Cardiac fibroblast (primary cell): ENCODE measurements at places on chromosomes 3 and 15.

DNA sequence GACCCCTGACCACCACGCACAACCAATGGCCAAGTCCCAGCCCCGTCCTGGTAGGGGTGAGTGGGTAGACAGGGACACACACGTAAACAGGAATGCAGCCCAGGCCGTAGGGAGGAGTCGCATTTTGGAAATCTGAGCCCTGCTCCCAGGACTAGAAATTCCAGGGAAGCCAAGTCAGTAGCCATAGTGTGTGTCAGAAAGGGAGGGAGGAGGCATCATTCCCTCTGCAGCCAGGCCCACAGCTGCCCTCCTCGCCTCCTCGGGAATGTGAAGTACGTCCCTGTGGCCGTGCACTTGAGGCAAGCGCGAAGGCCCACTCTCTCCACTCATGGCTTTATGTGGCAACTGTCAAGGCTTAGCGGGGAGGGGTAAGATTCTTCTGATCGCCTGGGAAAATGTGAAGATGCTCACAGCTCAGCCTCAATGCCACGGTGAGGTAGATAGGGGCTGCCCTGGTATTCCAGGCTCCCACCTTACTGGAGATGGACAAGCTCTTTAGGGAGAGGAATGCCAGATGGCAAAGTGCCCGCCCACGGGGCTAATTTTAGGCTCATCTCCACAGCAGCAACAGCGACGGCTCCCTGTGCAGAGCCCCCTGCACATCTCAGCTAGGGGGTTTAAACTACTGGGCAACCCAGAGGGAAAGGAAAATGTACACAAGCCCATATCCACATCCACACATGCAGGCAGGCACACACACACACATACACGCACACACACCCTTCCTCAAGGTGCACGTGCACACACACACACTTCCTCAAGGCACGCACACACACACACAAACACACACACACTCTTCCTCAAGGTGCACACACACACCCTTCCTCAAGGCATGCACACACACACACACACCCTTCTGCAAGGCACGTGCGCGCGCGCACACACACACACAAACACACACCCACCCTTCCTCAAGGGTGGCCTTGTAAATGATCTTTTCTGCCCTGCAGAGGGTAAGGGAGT lies 65.5 kb downstream of the ADCY5 start:
- DNase-seq = no peak

- no peak for DNase-seq
Measured at GRCh38 chr3:3821777-3822176, 22.5 kb downstream of the LRRN1 start.

- peak; percentile 88 for DNase-seq
Measured at GRCh38 chr3:192817053-192817452, 89.7 kb upstream of the FGF12 start.

- no peak for DNase-seq
Measured at GRCh38 chr3:122598556-122598955, 21.1 kb downstream of the PARP15 start.

DNA sequence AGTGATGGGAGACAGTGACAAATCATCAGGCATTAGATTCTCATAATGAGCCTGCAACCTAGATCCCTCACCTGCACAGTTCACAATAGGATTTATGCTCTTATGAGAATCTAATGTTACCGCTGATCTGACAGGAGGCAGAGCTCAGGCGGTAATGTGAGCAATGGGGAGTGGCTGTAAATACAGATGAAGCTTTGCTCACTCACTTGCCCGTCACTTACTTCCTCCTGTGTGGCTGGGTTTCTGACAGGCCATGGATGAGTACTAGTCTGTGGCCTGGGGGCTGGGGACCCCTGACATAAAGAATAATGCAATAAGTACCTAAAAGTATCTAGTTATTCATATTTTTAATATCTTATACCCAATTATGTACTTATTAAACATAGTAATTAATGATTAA lies 15.6 kb downstream of the IQCB1 start:
- no peak for DNase-seq

DNA sequence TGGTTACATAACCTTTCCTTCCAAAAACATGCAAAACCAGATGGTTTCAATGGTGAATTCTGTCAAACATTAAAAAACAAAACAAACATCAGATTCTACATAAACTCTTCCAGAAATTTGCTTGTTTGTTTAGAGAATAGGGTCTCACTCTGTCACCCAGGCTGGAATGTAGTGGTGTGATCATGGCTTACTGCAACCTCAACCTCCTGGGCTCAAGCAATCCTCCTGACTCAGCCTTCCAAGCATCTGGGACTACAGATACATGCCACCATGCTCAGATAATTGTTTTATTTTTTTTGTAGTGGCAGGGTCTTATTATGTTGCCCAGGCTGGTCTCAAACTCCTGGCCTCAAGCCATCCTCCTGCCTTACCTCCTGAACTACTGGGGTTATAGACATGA lies 36.1 kb downstream of the FBXL2 start:
- DNase-seq = peak; percentile 64

DNA sequence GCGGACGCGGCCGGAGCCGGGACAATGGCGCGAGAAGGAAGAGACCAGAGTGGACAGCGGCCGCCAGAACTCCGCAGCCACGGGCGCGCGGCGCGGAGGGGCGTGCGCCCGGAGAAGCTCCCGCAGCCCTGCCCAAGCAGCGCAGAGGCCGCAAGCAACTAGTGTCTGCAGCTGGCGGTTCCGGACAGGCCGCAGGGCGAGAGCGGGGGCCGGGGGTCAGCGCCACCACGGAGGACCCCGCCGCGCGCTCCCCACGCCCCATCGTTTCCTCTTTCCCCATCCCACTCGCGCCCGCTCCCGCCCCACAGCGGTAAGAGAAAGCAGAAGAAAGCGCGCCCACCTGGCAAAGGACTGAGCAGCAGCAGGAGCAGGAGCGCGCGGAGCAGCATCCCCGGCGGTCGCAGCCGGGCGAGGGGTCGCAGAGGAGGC lies 440 bp downstream of the PRTG start:
- DNase-seq = peak; percentile 40

DNA sequence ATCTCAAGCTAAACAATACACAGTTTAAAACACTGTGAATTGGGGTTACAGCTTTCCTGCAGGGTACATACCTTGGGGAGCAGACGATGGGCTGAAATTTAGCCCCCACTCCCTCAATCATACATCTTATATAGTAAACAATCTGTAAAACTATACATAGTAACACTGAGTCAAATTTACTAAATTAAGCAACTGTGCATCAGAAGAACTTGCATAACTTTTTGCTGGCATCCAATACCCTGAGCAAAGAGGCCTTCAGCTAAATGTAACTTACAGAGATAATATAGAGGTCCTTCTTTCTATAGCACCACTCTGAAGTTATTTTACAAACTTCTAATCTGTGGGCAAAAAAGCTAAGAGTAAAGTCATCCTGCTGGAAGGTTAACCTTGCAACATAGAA lies 603.6 kb upstream of the TGFBR2 start:
- no peak for DNase-seq

- DNase-seq = no peak
Measured at GRCh38 chr15:65953622-65954021, 84.3 kb downstream of the RAB11A start.

- DNase-seq = peak; percentile 82
Measured at GRCh38 chr15:48472756-48473155, 141.5 kb downstream of the DUT start.

DNA sequence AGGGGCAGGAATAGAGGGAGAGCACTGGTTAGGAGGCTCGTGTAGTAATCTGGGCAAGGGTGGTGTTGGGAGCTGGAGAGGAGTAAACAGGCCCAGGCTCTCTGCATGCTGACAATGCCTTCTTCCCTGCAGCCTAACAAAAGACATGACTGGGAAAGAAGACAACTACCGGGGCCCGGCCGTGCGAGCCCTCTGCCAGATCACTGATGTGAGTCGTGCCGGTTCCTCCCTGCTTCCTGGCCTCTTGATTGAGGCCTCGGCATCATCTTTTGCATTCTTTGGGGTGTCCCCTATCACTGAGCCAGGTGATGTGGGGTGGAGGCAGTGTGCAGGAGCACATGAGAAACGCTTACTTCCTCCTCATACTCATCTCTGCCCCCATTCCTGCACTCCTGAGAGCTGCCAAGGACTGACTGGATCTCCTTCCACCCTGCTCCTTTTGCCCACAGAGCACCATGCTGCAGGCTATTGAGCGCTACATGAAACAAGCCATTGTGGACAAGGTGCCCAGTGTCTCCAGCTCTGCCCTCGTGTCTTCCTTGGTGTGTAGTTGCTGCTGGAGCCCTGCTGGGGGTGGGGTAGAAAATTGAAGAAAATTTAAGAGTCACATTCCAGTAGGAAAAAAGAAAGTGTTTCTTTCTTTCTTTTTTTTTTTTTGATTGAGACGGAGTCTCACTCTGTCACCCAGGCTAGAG lies 5.3 kb downstream of the COPG1 start:
- no peak for DNase-seq

- DNase-seq = no peak
Measured at GRCh38 chr3:141455603-141456300, 31.1 kb upstream of the RASA2 start.

DNA sequence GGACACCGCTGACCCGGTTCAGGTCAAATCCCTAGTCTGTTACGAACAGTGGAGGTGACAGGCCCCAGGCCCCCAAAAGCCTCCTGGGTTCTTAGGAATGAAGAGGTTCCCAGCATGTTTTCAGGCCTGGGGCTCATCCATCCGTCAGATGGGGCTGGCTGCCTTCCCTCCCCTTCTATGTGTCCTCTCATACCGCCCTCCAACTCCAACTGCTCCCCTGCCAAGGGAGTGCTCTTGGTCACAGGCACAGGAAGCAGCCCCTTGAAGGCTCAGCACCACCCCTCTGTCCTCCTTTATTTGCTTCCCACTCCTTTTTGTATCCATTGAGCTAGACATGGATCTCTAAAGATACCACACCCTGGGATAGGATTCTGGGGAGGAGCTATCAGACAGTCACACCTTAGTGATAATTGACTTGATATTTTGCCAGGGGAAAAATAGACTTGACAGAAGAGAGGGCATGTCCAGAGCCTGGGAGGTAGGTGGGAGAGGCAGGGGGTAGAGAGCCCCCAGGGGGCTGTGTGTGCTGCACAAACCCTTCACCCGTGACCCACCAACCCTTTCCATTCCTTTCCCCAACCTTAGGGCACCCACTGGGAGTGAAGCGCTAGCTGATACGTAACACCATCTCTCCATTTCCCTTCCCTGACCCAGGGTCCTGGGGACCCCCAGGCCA lies 10.7 kb upstream of the CSPG4 start:
- no peak for DNase-seq

GRCh38 chr15:28985316-28985645 lies 99.5 kb downstream of the APBA2 start:
- DNase-seq = no peak

- no peak for DNase-seq
Measured at GRCh38 chr15:93146196-93146595, 57.2 kb upstream of the RGMA start.

DNA sequence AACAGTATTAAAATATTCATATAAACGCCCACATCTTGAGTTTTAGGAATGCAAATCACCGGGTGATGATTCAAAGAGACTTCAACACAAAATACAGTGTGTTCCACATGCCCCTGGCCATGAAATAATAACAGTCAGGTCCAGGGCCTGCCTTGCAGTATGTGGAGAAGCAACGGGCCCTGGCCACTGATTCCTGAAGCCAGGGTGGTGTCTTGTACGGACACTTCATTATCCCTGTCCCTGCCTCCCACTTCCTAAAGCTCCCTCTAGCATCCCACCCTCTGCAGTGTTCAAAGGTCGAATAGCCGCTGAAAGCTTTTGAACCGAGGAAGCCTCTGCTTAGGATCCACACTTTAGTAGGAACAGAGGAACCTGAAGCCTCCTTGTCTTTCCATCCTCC lies 50.4 kb upstream of the PCSK6 start:
- no peak for DNase-seq

GRCh38 chr3:64853456-64853855 lies 165.7 kb upstream of the ADAMTS9 start:
- DNase-seq = no peak

- DNase-seq = no peak
Measured at GRCh38 chr3:39082666-39083313, 24.6 kb downstream of the GORASP1 start.

GRCh38 chr3:186917512-186918312 lies 12.6 kb upstream of the ST6GAL1 start:
- DNase-seq = no peak

DNA sequence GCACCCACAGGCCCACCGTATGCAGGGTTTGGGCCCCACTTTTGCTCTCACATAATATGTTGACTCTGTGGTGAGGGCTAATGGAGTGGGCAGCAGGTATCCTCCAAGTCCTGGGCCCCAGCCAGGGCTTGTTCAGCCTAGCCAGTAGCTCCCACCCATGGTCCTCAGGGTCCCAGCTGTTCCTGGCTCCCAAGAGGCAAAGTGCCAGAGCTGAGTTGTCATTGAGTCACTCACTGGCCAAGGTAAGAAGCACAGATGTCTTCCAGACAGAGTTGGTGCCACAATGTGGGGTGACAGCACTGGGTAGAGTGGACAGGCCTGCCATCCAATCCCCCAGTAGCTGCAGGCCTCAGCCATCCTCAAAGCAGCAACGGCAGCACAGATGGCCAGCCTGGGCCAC lies 4.3 kb downstream of the SHF start:
- no peak for DNase-seq

DNA sequence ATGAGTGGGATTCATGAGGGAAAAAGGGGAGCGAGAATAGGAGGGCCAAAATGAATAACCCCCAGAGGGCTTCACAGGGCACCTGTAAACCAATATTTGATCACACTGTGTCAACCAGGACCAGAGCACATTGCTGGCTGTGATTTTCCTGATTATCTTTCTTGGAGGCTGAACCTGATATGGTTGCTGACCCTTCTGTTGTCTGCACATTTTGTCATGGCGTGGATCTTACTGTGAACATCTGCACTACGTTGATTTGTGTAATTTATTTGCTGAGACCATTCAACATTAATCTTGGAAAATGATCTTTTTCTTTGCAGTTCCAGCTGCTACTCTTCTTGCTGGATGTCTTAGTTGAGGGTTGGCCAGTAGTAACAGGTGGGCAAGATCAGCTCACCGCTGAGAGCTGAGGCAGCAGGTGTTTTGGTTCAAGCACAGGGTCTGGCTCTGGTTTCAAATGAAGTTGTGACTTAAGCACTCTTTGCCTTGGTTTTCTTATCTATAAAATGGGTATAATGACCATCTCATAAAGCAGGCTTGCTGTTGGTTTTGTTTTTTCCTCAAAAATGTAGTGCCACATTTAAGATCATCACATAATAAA lies 61.2 kb downstream of the ARHGEF26 start:
- DNase-seq = no peak

DNA sequence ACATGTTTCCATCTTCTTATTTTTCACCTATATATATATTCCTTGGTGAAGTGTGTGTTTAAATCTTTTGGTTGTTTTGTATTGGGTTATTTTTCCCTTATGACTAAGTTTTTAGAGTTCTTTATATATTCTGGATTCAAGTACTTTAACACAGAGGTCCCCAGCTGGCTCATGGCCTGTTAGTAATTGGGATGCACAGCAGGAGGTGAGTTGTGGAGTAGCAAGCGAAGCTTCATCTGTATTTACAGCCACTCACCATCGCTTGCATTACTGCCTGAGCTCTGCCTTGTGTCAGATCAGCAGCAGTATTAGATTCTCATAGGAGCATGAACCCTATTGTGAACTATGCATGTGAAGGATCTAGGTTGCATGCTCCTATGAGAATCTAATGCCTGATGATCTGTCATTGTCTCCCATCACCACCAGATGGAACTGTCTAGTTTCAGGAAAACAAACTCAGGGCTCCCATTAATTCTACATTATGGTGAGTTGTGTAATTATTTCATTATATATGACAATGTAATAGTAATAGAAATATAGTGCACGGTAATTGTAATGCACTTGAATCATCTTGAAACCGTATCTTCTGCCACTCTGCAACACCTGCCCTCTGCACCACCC lies 151.6 kb downstream of the RSRC1 start:
- DNase-seq = peak; percentile 28

- DNase-seq = peak; percentile 93
Measured at GRCh38 chr15:81274931-81275707, 48.8 kb downstream of the STARD5 start.

GRCh38 chr3:87997298-87997697 lies 61.5 kb downstream of the CGGBP1 start:
- no peak for DNase-seq
